Mesothelial cell of epicardium (in vitro differentiated cells): ENCODE measurements at places on chromosomes 2 and 18. TPM values are rescaled to one million over a fixed set of nuclear protein-coding genes. Genes with fewer than 3 reads are reported as not detected.

Gene CXCR1
- not detected in 3 replicates for total RNA-seq

Gene REG3G
- not detected in 3 replicates for total RNA-seq

Gene DPP4
- total RNA-seq = 7.2 to 8.2 TPM (median 7.6 TPM) in 3 replicates

Gene CCDC150
- 16.6 to 18.0 TPM (median 16.8 TPM) in 3 replicates for total RNA-seq

Gene RBKS
- total RNA-seq = 0.80 to 1.4 TPM (median 1.0 TPM) in 3 replicates

GRCh38 chr18:63586966-63587365 lies at the start of gene SERPINB13:
Gene SERPINB13, plus strand, starts transcription at chr18:63587343. Its CDS starts 1,325 bp downstream, at chr18:63588668.
- DNase-seq = no peak

- no peak for DNase-seq
Measured at GRCh38 chr2:7014174-7014640, 97.0 kb downstream of the RNF144A start.

- no peak for DNase-seq
Measured at GRCh38 chr18:76499637-76500340, 4.7 kb upstream of the ZNF516 start.

DNA sequence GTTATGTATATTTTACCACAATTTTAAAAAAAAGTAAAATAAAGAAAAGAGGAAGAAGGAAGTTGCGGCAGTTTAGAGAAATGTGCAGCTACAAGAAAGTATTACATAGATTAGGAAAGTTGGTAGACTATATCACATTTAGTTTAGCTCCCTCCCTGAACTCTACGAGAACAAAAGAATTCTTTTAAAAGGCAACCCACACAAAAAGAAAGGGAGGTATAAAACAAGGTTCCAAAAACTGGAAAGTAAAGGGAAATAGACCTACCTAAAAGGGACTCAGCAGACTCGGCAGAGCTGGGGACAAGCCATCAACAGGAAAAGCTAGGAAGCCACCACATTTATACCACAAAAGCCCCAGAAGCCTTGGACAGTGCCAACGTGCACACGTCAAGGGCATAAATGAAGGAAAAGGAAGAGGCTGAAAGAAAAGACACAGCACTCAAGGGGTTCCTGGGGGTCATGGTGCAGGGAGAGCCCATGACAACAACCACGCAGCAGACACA lies 9.1 kb downstream of the TMEM127 start:
- DNase-seq = no peak

DNA sequence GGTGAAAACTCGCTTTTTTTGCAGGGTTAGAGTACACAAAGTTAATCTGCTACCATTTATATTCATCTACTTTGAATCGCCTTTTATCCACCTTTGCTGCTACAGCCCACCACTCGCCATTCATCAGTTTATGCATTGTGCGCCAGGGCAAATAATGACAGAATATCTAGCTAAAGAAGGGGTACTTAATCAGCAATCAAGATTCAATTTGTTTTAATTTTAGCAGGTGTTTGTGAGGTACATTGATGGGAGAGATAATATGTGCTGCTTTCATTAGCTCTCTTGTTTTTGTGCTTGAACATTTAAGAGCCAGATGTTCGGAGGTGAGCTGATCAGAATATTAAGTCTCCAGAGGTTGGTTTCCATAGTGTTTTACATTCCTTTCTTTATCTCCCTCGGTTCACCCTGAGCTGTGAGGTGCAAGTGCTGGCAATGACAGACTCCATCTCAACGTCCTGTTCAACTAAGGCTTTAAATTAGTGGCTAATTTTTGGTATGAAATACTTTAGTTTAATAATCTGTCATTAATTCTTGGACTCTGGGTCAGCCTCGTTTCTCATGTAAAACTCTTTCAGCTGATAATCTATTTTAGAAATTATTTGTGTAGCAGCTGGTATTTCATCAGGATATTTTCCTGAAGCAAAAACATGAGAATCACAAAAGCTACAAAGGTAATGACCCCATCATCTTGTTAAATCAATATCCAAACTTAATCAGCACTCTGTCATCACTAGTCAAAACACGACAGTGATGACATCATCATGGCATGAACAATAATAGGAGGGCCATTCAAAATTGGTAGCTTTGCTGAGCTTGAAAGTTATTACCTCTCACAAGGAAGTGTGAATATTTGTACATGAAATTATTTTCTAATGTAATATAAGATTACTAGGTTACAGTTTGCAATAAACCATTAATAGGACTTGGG lies 479.9 kb upstream of the FANCL start:
- DNase-seq = no peak

GRCh38 chr2:54073796-54074195 lies 41.6 kb upstream of the ACYP2 start:
- no peak for DNase-seq

DNA sequence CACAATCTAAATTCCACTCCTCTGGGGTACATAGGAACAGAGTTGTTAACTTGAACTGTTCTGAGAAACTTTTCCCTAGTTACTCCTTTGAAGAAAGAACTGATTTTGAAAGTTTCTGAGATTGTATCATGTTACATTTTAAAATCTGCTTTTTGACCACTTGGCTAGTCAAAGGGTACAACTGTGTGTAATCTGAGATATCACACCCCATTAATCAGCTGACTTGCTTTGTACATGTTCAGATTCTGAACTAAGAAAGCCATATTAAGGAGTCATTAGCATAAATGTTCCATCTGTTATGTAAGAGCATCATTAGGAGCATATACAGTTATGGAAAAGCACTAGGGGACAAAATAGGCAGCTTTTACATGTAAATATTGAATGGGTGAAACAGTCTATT lies 3.8 kb upstream of the WDR35 start:
- no peak for DNase-seq

DNA sequence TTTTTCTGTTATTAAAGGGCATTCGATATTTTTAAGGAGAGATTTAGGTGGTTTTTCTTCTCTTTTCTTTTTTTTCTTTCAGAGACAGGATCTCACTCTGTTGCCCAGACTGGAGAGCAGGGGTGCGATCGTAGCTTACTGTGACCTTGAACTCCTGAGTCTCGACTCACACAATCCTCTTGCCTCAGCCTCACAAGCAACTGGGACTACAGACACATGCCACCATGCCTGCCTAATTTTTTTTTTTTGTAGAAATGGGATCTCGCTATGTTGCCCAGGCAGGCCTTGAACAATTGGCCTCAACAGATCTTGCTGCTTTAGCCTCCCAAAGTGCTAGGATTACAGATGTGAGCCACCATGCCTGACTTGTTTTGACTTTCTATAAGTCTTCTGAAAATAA lies 26.3 kb downstream of the PMAIP1 start:
- DNase-seq = no peak

DNA sequence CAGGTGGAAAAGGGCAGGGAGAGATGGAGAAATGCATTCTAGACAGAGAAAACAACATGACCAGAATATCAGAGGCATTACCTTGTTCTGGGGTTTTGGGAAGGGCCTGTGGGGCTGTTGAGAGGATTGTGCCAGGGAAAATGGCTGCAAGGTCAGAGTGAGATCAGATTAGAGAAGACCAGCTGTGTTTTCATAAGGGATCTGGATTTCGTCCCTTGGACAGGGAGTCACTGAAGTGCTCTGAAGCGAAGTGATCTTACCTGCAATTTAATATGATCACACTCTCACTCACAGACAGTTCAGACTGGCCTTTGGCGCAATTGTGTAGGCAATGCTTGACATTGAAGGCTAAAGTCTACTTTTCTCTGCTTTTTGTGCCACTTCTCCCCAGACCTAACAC lies 20.3 kb upstream of the REG3G start:
- DNase-seq = no peak

DNA sequence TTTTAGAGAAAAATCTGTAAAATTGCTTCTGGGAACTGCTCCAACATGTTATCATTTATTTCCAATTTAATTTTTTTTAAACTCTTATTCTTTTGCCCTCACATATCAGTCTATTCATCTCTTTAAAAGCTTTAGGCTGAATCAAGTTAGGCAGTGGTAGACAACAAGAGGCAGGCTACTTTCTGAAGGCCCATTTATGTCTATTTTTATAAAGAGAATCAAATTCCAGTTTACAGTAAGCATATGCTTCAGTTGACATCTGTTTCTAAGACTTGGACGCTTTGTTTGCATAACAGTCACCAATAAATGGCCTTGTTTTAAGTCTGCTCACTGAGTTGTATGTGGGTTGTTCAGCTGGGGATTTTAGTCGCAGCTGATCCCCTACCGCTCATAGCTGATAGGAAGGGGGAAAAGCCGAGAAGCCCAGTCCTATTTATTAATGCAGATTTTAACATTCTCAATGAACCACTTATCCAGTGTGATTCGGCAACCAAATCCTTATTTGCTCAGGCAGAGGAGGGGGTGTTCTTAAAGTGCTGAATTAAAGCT lies 260.4 kb upstream of the SIX3 start:
- DNase-seq = no peak

GRCh38 chr18:52409727-52410126 lies 69.7 kb downstream of the DCC start:
- DNase-seq = no peak

GRCh38 chr2:173448938-173449471 lies 94.3 kb downstream of the CDCA7 start:
- peak; percentile 63 for DNase-seq

GRCh38 chr2:65728477-65729180 lies 296.2 kb upstream of the SPRED2 start:
- no peak for DNase-seq

GRCh38 chr2:83640506-83640905 lies 818.6 kb downstream of the SUCLG1 start:
- DNase-seq = no peak

DNA sequence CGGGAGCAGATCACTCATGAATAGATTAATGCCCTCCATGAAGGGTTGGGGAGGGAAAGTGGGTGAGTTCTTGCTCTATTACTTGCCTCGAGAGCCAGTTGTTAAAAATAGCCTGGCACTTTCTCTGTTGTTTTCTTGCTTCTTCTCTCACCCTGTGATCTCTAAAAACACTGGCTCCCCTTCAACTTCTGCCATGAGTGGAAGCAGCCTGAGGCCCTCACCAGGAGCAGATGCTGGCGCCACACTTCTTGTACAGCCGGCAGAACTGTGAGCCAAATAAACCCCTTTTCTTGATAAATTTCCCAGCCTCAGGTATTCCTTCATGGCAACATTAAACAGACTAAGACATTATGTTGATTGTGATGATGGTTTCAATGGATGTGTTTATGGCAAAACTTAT lies 307.0 kb downstream of the PIEZO2 start:
- no peak for DNase-seq

DNA sequence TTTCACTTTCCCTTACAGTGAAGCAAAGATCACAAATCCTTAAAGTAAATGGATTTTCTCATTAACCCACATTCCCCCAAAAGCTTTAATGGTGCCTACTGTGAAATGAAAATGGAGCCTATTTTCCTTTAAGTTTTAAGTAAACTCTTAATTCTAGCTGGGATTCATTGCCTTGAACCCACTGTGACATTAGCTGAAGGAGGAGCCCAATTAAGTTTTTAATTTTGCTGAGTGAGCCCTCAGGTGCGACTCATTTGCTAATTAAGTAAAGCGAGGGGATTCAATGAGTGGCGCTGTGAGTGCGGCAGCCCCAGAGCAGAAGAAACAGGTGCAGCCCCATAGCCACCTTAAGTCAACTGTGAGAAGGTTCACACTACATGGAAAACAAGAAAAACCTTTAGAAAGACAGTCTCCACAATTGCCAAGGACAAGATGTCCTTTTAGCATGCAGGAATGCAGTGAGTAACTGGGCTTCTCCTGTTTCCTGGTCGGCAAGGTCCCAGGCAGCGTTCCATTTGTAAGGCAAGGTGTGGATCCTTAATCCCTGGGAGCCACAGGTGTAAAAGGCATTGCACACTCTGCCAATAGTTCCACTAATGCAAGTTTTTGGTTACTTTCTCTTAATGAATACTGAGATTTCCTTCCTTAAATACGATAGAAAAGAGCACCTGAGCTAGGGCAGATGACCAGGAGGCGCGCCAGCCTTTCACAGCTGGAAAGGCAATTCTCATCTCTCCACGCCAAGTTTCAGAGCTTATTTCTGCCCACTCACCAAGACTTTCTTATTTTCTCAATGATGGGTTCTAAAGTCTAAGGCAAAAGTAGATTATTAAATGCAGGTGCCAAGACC lies 87.7 kb downstream of the TMEM18 start:
- no peak for DNase-seq

- no peak for DNase-seq
Measured at GRCh38 chr2:189391201-189391600, 50.1 kb upstream of the WDR75 start.
